Activated CD4-positive, alpha-beta T cell treated with anti-CD3 and anti-CD28 coated beads, Interleukin-2, amount 50 U/mL, for 1 hour (primary cell): ENCODE measurements at places on chromosomes 2 and 18.

DNA sequence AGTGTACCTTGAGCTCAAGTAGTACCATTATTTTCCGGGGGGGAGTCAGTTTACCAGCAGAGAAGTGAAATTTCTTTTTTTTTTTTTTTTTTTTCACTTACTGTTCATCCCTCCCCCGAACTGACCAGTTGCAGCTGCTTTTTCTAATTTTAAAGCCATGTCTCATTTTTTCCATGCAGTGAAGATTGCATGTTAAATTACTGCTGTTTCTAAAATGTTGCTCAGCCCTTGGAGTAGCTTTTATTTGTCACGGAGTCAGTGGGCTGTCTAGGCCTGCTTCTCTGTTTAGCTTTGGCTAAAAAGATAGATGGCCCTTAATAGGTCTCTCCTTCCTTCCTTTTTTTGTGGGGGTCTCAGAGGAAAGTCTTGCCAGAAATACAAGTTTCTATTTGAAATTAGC lies 70.2 kb downstream of the NGEF start:
- no peak for DNase-seq

GRCh38 chr18:57004366-57005121 lies 142.3 kb upstream of the BOD1L2 start:
- no peak for DNase-seq

DNA sequence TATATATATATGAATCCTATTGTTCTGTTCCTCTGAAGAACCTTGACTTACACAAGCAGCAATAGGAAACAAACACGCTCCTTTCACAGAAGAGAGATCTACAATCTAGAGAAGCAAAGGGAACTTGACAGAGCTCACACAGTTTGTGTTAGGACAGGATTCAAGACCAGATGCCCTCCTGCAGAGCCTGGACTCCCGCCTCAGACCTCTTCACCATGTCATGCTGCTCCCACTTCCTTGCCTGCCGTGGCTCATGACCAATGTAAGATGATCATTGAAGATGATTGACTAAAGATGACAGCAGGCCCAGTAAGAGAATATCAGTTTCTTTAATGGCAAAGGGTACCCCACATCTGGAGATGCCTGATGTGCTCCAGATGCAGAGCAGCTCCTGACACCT lies 111.2 kb upstream of the AGAP1 start:
- no peak for DNase-seq

DNA sequence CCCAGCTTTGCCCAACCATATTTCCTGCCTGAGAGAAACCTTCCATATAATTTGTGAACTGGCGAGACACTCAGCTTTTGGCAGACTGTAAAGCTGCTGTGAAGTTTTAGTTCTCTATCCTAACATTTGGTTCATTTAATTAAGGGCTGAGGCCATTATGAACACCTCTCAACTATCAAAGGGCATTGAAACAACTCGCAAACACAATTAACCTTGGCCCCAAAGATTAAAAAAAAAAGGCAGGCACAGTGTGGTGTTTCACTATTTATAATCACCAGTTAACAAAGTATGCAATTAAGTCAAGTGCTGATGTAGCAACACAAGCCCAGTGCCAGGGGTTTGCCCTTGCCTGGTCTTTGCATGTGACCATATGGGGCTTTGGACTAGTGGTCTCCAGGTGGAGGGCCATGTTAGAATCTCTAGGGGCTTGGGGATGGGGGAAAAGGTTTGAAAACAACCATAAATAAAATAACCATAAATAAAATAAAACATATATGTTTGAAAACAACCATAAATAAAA lies 297.6 kb upstream of the SKOR2 start:
- DNase-seq: no peak

DNA sequence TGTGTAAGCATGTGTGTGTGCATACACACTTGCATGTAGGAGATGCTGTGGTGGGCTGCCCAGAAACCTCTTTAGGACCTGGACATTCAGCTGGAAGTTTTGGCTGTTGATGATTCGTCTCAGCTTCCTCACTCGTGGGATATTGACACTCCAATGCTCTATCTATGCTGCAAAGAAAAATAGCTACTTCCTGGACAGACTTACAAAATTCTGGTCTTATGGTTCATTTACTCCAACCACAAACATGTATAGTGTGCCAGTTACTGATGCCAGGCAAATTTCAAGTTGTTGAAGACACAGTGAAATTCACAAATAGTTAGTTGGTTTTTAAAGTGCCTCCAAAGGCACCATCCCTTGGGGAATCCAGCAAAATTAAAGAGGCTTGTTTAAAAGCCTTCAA lies 882.6 kb downstream of the CPS1 start:
- DNase-seq: no peak

- DNase-seq: no peak
These were observed 100.9 kb downstream of the ATP9B start for GRCh38 chr18:79169958-79170555.
